ENCODE measurements at places on chromosomes 1 and 21.
A peak's percentile ranks its signal among the peaks of the same experiment; 100 is the strongest.

DNA sequence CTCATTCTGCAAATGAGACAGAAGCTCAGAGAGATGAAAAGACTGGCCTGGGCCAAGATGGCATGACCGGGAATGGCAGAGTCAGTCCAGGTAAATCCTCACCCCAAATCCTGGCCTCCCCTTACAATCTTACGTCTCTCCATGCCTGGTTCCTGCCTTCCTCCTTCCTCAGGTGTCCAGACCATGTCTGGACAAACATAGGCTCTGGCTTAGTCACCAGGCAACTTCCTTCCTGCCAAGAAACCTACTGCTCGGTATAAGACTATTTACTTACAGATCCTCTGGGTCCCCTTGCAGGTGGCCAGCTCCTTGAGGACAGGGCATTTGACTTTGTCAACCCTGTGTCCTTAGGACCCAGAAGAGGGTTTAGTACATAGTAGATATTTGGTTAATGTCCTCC lies 69.4 kb upstream of the ROR1 start:
- no peak for DNase-seq

DNA sequence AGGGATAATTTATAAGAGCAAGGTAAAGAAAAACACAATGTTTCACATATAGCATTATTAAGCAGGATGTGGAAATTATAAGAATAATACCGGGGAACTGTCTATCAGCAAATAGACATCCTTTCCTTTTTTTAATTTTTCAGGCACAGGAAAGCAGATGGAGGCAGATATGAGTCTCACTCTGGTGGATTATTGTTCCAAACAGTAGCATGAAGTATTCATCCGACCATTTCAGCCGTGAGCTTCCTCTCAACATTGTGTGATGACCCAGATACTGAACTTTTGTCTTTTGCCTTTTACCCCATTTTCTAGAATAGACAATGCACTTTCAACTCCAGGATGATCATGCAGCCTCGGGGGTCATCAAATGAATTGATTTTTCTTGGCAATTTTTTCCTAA lies 599.8 kb downstream of the ADGRL2 start:
- no peak for DNase-seq

DNA sequence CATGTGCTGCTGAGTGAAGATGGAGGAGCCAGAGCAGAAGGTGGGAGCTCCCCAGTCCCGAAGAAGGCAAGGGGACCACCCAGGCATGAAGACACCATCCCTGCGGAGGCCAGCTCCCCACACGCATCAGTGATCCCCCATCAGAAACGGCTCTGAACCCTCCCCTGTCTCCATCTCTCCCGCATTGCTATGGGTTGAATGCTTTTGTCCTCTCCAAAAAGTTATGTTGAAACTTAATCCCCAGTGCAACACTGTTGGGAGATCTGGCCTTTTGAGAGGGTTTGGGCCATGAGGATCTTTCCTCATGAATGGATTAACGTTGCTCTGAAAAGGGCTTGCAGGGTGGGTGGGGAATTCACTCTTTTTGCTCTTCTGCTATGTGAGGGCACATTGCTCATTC lies 147.6 kb downstream of the AJAP1 start:
- DNase-seq, result no peak

DNA sequence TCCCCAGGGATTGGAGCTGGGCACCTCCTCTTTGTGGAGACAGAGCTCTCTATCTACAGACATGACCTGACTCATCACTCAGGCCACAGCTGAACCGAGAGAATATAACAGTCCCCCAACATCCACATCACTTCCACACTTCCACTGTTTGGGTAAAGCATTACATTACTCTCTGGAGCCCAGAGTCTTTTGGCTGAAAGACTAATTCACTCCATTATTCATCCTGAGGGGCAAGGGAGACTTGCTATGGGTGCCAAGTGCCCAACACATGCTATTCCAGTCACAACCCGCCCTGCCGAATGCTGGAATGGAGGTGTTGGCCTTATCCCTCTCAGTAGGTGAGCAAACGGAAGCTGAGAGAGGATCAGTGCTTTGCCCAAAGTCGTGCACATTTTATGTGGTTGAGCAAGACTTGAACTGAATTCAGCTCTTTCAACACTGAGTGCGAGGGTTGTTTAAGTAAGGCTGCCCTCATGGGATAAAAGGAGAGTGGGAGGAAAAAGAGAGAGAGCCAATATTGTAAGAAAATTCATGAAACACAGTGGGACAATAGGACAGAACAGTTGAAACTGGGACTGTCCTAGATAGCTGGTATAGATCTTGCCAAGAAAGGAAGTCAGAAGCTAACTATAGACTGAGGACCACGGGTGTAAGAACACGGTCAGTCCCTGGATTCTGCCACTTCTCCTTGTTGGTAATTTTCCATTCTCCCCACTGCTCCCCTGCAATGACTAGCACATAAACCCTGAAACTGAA lies 13.5 kb upstream of the CHI3L1 start:
- no peak for DNase-seq

DNA sequence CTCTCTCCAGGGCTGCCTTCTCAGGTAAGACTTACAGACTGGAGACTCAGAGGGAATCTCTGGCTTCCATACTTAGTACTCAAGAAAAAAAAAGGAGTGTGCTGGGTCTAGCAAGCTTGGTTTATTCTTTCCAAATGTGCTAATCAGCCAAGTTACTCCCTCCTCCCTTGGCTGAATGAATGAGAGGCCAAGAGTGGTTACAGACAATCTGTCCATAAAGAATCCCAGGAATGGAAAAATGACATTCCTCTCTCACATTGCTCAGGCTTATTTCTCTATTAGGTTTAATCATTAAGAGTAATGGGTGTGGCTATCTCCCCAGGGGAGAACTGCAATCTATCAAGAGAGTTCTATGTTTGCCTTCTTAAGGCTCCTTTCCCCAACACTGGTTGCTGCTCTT lies 547.3 kb upstream of the PLXNA2 start:
- DNase-seq, result no peak

GRCh38 chr1:197042676-197043341 lies 24.3 kb downstream of the F13B start:
- no peak for DNase-seq

GRCh38 chr1:236206548-236206947 lies 64.2 kb downstream of the GPR137B start:
- DNase-seq, result no peak

DNA sequence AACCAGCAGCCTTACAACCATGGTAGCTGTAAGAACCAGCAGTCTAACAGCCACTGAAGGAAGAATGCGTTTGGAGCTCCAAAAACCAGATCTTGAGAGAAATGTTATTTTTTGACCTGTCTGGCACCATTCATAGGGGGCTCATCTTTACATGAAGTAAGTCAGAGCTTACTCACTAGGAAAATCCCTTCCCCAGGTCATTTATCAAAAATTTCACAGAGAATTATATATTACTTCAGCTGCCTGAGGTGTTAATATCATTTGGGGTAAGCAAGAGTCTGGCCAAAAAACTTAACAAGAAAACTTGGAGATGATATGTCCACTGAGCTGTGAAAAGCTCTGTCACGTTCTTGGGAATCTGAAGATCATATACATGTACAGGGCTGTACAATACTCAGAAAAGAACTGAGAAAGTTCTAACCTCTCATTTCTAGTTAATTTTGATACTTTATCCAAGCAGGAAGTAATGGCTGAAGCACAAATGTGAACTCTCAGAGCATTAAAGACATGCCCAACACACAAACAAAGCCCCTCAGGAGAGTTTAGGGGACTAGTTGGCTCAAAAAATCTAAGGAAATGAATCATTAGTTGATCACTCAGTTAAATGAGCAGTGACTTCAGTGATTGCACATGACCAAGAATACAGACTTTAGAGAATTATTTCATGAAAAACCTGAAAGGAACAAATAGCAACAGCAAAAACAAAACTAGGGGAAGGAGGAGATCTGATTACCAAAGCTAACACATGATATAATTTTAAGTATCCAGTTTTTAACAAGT lies 681.1 kb downstream of the LTN1 start:
- no peak for DNase-seq

GRCh38 chr1:108830119-108831008 lies 26.5 kb downstream of the AKNAD1 start:
- peak; percentile 96 for DNase-seq

GRCh38 chr1:177772386-177772960 lies 197.4 kb downstream of the SEC16B start:
- no peak for DNase-seq

- no peak for DNase-seq
These were observed 6.0 kb downstream of the PEA15 start for GRCh38 chr1:160211046-160211790.

DNA sequence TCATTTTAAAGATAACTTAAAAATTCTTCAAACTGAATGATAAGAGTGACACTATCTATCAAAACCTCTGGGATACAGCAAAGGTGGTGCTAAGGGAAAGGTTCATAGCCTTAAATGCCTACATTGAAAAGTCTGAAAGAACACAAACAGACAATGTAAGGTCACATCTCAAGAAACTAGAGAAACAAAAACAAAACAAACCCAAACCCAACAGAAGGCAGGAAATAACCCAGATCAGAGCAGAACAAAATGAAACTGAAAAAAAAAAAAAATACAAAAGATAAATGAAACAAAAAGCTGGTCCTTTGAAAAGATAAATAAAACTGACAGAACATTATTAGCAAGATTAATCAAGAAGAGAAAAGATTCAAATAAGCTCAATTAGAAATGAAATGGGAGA lies 6.8 kb downstream of the ODF2L start:
- DNase-seq, result no peak

DNA sequence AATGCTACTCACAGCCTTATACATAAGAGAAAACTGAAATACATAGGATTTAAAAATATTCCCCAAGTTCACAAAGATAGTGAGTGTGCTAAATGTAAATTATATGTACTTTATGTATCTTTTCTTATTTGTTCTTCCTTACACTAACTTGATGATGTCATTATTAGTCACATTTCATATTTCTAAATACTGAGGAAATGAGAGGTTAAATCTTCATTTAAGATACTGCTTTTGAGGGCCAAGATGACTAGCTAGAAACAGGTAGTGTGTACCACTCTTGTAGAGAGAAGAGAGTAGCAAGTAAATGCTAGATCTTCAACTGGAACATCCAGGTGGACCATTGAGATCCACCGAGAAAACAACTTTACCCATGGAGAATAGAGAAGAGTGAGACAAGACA lies 29.8 kb downstream of the PYHIN1 start:
- no peak for DNase-seq

DNA sequence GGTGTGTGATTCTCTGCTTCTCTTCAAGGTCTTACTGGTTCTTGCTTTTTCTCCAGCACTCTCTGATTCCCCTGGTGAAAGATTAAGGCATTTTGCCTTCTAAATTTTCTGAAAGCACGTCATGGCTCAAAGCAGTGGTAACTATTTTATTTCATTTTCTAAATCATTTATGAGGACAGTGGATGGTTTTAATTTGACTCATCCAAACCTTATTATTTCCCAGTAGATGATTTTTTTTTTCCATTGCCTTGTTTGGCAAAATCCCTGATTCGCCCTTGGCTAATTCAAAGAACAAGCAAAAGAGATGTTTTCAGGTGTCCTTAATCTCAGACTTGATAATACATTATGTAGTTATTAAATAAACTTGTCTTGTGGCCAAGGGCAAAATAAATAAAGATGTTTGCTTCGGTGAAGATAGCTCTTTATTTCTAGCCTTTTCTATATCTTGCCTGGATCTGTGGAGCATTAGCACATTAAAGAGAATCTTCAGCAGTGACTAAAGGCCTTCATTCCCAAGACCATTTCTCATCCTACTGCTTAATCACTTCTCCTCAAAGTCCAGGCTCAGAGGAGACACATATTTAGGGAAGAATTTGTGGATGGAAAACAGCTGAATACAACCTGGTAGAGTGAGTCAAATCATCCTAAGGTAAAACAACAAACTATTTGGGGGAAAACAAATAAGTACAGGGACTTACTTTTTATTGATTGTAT lies 359.8 kb downstream of the DUSP10 start:
- no peak for DNase-seq

DNA sequence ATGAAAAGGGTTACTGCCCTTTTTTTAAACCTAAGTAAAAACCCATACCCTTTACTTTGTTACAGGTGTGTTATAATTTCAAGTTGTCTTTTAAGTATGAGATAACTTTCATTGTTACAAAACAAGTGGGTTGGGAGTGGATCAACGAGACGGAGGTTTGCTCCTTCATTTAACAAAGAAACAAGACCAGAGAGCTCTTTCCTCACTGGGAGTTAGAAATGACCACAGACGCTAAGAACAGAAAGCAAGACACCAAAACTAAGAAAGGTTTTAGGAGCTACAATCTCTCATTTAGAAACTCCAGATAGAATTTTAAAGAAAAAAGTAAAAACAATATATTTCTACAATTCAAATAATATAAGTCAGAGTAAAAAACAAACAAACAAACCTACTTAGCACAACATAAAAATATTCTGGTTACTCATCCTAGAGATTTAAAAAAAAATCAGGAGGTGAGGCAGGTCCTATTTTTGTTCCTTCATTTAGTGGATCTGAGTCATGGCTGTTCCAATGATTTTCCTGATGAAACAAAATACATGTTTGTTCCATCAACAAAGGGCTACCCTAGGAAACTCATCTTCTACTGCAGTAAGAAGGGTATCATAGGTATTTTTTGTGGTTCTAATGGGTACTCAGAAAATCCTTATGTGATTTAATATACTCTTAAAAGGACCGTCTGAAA lies 33.0 kb downstream of the APP start:
- DNase-seq, result no peak

GRCh38 chr1:1112237-1112985 lies 3.5 kb downstream of the C1orf159 start:
- DNase-seq, result no peak

DNA sequence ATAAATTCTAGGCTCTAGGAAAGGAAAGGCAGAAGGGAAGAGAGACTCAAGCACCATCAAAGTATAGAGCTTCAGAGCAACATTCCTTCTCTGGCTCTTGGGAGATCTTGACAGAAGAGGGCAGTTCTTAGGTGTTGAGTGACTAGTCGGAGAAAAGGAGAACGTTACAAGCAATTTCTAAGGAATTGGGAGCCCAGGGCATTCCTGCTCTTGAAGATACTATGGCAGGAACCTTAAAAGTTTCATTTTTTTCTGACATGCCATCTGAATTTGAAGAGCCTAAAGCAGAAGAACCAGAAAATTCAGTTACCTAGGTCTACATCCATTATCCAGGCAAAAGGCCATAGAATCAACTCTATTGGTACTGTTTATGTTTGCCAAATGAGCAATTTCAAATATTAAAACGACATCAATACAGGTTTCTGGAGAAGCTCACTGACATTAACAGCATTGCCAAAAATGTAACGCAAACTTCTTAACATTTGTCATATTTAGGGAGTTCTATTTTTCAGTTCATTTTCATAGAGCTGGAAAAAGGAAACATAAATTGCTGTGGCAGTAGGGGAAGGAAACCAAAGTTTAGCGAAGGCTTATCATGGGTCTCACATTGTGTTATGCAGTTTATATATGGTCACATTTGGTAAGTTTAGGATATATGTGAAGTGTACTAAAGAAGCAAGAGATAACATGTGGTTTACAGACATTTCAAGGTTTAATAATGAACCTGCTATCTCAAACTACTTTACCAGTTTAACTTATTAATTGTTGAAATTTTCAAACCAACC lies 210.1 kb upstream of the NRIP1 start:
- DNase-seq, result no peak

GRCh38 chr1:185694081-185694480 lies 40.1 kb upstream of the HMCN1 start:
- DNase-seq, result no peak

- no peak for DNase-seq
These were observed 617.7 kb upstream of the ADGRL2 start for GRCh38 chr1:81183051-81183450.
